ENCODE measurements at places on chromosomes 6 and 20.
A peak's percentile ranks its signal among the peaks of the same experiment; 100 is the strongest.

- no peak for DNase-seq
Measured at GRCh38 chr6:152595499-152595898, 41.7 kb downstream of the SYNE1 start.

DNA sequence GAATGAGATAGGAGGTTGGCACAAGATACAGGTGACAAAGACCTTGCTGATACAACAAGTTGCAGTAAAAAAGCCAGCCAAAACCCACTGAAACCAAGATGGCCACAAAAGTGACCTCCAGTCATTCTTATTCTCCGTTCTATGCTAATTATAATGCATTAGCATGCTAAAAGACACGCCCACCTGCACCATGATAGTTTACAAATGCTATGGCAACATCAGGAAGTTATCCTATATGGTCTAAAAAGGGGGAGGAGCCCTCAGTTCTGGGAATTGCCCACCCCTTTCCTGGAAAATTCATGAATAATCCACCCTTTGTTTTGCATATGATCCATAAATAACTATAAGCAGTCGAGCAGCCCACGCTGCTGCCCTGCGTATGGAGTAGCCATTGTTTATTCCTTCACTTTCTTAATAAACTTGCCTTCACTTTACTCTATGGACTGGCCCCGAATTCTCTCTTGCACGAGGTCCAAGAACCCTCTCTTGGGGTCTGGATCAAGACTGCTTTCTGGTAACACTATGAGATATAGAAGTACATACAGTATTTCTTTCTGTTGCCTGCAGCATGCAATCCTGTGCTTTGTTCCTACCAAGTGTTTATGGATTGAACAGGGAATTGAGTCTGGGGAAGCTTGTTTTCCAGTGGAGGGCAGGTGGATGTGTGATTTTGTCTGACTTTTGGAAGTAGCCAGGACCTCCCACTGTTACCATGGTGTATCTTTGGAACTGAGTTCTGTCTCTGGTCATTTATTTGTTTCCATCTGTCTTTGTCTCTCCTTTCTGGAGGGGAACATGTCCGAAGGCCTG is 72.0 kb upstream of the TGM3 start:
- DNase-seq: no peak

- peak; percentile 57 for DNase-seq
Measured at GRCh38 chr20:63025534-63026331, 19.0 kb upstream of the BHLHE23 start.

DNA sequence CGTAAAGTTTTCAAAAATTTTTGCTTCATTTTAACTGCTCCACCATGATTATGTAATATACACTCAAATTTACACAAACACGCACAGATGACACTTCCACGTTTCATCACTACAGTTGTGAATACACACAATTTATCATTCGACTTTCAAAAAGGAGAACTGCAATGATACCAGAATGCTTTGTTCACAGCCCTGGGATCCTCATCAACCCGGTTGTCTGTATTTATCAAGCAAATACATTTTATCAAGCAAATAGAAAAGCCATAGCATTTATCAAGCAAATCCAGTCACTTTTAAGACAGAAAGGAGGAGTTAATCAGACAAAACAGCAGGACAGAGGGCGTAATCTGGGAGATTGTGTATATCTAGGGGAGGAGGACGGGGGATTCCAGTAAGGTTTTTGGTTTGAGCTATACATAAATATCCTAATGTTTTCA is 20.3 kb upstream of the ABT1 start:
- DNase-seq: no peak

GRCh38 chr20:25139029-25139705 is 56.3 kb upstream of the ENTPD6 start:
- no peak for DNase-seq

GRCh38 chr6:138570725-138571029 is 71.4 kb upstream of the NHSL1 start:
- no peak for DNase-seq

- no peak for DNase-seq
Measured at GRCh38 chr6:56223995-56224394, 23.4 kb downstream of the COL21A1 start.

DNA sequence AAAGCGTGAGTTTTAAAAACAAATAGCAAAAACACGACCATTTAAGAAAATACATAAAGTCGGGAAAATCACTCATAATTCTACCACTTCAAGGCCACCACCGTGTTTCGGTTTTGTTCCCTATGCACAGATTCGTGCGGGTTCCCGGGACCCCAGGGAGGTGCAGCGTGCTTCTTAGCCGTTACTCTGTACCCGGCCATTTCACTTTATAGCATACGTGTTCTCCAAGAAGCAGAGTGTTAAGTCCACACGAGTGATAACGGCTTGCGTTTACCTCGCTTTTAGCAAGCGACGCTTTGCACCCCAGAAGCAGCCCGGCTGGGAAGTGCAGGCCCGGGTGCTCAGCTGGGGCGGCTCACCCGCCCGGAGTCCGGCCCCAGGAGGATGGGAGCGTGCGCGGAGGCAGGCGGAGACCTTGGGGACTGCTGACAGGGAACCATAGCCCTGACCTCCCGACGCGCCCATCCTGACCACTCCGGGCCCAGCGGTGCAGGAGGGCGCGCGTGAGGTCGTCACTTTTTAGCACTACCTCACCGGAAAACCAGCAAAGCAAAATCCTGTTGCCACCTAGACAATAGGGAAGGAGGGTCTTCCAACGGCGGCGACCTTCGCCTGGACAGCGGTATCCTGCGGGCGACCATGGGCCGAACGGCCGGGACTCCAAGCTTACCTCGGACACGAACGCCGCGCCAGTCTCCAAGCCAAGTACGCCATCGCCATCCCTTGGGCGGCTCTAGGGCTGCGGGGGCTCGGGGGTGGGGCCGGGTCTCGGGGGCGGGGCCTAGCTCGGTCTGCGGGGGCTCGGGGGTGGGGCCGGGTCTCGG is at the start of gene ECI2:
Gene ECI2 (minus strand): TSS at position 735 of the 824 bp plus-strand sequence. CDS start 15 bp downstream, at position 720.
- peak; percentile 75 for DNase-seq

- no peak for DNase-seq
Measured at GRCh38 chr6:42791706-42792320, 10.0 kb downstream of the BICRAL start.

GRCh38 chr6:156402227-156402626 is 375.0 kb upstream of the ARID1B start:
- DNase-seq: no peak

DNA sequence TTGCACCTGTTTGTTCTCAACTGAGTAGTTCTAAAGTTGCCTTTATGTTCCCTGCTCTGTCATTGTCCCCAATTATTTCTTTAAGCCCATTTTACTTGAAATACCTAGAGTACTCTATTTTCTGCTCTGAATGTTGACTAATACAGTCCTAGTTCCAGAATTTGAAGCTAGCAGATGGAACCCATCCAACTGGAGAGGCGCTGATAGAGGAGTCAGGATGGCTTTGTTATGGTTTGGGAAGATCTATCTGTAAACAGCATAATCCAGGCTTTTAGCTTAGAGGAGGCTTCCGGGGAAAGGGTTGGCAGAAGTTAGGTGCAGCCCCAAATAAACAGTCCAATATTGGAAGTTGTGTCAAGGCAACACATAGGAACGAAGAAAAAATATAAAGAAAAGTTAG is 927.7 kb downstream of the TFAP2A start:
- no peak for DNase-seq

DNA sequence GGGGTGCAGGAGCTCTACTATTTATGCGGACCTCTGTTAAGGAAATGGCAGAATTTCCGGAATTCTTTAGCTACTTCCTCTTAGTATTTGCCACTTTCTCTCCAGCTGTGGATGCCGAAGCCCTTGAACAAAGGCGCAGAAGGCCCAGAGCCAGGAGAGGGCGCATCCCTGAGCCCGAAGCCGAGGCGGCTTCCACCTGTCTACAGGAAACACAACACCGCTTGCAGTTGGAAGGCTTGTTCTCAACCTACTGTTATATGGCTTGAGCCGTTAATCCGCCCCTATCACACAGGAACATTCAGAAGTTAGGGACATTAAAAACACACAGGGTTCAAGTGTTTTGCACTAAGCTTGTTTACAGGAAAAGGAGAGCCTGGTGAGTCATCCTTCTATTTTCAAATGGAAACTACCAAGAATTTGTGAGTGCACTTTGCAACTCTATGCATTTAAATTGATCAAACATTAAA is 417.1 kb downstream of the BCKDHB start:
- no peak for DNase-seq

DNA sequence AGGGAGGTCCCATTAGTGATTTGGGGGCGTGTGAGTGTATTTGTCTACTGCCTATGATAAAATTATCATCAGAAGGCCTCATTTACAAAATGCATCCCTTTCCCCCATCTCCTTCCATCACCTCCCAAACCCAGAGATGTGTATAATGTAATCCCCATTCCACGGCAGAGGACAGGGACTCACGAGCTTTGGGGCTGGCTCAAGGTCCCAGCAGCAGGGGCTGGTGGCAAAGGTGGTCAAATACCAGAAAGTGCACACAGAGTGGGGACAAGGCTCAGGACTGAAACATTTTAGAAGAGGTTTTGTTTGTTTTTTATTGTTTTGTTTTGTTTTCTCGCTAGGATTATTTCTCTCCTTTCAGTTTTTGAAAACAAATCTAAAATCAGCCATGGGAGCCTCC is 68.5 kb upstream of the TOP1 start:
- no peak for DNase-seq

- DNase-seq: no peak
Measured at GRCh38 chr20:50491168-50491567, 19.0 kb upstream of the PTPN1 start.
